ENCODE measurements at places on chromosomes 5 and 9.
A peak's percentile ranks its signal among the peaks of the same experiment; 100 is the strongest.

- peak; percentile 14 for DNase-seq
These were observed 29.2 kb downstream of the EXOC3 start for GRCh38 chr5:472076-472655.

GRCh38 chr5:14077501-14077900 lies 65.6 kb upstream of the TRIO start:
- no peak for DNase-seq

- DNase-seq = no peak
These were observed 1363.9 kb downstream of the MAT2B start for GRCh38 chr5:164869325-164869724.

- DNase-seq = peak; percentile 73
These were observed 7.9 kb upstream of the ADAMTSL1 start for GRCh38 chr9:18466101-18466500.

- no peak for DNase-seq
These were observed 281.2 kb downstream of the NR2F1-AS1 start for GRCh38 chr5:93299681-93300308.

GRCh38 chr5:36138900-36139683 lies 12.6 kb downstream of the LMBRD2 start:
- no peak for DNase-seq

DNA sequence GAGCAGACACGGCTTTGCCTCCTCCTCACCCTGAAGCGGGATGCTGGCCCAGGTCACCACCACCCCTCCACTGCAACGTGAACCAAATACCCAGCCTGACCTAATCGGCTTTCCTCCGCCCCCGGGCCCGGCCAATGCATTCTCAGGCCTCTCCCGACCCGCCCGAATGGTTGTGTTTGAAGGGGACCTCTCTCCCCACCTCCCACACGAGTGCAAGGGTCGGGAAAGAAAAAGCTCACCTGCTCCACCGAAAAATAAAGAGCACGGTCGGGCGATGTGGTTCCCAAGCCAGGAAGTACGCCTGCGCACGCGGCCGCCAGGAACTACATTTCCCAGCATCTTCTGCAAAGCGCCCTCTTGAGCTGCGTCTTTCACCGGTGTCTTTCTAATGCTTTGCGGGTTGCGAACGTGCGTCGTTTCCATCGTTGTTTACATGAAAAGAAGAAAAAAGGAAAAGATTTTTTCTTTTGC lies at the start of gene ZNF883:
TSS of gene ZNF883 (minus strand) at position 282 of the 471 bp plus-strand sequence.
- peak; percentile 66 for DNase-seq

DNA sequence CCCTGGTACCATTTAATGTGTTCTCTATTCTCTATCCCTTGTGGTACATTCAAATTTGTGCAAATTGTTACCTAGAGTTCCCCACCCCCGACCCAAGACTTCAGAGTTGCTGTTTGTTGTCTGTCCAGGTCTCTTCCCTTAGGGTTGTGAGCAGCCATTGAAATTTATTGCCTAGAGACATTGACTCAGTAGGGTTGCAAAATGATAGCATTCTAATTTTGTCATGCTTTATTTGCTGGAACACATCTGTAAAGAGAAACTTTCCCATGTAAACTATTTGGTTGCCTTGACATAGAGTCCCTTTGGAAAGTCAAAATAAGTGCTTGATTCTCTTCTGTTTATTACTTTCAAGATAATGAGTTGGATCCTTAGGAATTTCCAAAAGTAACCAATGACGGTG lies 91.7 kb upstream of the KLF9 start:
- peak; percentile 36 for DNase-seq

DNA sequence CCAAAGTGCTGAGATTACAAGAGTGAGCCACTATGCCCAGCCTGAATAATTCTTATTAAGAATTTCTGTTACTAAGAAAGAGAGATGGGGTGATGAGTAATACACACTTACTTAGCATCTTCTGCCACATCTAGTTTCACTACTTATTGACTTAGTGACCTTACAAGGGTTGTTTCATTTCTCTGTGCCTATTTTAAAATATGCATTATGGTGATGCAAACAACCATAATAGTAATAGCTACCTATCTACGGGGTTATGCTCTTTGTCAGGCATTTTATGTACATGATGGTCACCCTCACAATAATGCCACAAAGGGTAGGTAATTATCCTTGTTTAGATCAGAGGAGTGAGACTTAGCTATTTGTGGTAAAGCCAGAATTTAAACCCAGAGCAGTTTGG lies 499.0 kb upstream of the SGCD start:
- DNase-seq = no peak

GRCh38 chr5:139903795-139904565 lies 108.4 kb downstream of the PSD2 start:
- DNase-seq = no peak

GRCh38 chr9:96554801-96555566 lies 64.7 kb downstream of the CDC14B start:
- DNase-seq = peak; percentile 72

DNA sequence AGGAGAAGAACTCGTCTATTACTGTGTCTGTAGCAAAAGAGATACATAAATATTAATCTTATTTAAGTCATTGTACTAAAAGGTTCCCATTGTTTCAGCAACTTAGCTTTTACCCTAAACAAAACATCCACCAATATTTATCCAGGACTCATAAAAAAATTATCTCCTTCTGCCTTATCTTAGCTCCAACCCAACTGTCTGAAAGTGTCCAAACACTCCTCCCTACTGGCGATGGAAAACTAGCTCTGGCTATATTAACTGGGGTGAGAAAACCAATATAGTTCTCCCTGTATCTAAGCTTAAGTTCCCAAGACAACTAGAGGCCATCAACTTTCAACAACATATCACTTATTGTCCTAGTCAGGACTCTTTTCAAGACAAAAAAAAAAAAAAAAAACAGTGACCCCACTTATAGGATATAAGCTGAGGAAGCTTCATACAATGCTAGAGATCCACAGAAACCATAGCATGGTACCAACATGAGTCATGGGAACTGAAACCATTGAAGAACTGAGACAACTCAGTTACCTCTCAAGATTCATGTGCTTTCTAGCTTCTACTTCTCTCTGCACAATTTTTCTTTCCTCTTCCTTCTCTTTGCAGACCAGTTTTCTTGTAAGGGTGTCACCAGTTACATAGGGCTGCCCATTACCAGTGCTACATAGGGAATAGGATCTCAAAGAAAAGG lies 150.7 kb upstream of the RASA1 start:
- peak; percentile 24 for DNase-seq

DNA sequence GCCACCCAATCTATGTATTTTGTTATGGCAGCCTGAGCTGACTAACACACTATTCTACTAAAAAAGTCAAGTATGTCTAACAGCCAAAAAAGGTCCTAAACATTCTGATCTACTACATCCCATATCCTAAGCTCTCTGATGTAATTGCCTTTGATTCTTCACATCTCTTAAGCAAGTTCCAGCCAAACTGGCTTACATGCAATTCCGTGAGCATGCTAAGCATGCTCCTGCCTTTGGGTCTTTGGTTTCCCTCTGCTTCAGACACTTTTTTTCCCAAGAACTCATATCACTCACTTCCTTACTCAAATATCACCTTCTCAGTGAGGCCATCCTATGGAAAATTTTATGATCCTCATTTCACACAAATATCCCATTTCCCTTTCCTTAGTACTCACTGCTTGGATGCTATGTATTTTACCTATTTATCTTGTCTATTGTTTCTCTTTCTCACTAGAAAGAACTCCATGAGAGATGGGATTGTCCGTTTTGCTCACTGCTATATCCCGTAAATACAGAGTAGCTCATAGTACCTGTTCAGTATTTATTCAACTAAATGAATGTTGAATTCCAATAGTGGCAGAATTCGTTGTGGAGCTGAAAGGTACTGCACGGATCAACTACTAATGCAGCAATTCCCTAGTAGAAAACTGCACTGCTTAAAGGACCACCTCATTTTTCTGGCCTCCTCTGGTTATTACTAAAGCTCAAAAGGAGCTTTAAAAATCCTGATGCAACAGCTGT lies 2.3 kb upstream of the SLC12A2 start:
- peak; percentile 20 for DNase-seq

DNA sequence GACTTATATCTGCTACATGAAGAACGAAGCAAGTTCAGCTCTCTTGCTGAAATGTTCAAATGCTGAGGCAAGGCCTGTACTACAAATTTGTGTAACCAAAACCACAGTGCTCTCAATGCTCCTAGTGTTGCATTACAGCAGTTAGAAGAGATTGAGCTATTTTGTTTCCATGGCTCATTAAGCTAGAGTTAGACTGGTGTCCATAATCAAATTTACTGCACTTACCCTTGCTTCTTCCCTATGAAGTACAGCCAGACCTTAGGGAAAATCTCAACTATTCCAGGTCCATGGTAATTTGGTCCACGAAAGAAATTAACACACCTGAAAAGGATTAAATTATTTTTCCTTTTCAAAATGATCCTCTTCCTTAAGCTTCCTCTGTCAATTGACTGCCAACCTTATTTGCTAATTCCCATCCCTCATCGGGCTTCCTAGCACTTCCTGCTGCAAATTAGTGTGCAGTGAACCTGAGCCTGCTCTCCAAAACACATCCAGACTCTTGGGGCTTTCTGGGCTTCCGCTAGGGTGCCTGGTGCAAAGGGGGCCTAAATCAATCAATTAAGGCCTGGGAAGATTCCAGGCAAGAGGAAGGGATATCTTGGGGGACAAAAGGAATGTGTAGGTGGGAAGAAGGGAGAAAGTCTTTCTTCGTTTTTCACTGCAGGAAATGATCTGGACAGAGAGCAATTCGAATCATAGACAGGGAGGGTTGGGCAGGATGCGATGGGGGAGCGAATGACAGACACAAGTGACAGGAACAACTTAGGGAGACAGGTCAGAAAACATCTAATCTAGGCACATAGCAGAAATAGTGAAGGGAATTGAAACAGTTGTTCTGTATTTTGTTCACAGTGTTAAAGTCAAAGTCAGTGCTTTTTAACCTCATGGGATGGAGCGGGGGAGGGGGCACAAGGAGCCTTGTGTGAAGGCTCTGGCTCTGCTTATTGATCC lies 542.4 kb downstream of the RAB3C start:
- peak; percentile 22 for DNase-seq

DNA sequence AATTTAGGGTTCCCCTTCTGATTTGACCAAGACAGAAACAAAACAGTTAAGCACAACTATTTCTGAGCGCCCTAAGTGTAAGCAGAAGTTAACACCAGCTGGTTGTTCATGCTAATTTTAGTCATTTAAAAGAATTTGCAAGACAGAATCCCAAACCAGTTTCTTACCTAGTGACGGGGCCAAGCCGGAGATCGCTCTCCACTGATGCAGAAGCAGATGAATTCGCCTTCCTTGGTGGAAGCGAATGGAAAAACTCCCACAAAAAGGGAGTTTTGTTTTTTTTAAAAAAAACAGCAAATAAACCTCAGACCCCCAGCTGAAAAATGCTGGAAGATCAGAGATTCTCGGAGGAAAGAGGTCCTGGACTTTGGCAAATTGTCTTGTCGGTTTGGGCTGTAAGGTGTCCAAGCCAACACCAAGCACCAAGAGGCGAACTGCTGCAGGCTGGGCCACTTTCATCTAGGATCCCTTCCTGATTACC lies 47.4 kb upstream of the GLDC start:
- no peak for DNase-seq

DNA sequence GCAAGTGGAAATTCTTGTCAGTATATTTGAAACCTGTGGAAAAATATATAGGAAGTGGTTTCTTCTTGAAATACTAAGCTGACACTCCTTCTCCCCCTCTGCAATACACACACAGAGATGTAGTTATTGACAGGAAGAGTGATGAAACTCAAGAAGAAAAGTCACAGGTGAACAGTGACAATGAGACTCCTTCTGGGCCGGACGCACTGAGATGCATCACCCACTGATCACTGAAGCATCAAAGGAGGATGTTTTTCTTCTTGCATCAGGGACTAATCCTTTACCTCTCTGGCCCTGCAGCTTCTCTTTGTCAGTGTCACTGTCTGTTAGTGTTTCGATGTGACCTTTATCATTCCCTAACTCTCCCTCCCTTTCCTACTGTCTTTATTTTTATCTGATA lies 1864.2 kb upstream of the C9orf72 start:
- DNase-seq = no peak

DNA sequence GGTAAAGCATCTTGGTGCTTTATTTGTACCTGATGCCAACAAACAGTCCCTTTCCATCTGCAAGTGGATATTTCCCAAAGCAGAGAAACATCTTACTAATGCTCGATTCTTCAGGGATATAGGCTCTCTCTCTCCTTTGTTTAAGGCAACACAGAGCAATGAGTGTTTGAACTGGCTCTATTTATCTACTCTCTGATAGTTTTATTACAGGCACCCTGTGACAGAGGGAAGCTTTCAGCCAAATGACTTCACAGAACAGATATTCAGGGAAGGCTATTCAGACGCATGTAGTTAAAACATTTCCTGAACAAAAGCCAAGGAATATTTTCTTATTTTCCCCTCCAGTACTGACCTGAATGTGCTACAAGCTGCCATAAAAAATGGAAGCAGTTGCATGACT lies 141.8 kb downstream of the YIPF5 start:
- peak; percentile 79 for DNase-seq

DNA sequence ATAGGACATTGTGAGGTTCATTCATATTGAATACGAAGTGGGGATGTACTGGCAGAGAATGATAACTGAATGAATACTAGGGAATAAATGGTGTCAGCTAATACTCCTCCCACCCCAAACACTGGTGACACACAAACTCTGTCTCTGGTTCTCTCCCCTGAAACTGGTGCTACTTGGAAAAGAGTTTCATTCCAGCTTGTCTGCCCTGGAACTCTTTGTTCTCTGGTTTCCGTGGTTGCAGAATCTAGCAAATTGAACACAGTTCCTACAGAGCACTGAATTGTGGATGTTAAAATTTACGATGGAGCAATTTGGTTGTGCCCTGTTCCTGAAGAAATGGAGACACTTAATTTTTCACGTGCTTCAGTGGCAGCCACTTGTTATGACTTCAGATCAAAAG lies 181.7 kb downstream of the KCTD16 start:
- no peak for DNase-seq

- DNase-seq = no peak
These were observed 3.2 kb upstream of the DDX4 start for GRCh38 chr5:55734658-55735057.

- DNase-seq = no peak
These were observed 63.1 kb downstream of the PPP2R2B start for GRCh38 chr5:146815411-146815810.

DNA sequence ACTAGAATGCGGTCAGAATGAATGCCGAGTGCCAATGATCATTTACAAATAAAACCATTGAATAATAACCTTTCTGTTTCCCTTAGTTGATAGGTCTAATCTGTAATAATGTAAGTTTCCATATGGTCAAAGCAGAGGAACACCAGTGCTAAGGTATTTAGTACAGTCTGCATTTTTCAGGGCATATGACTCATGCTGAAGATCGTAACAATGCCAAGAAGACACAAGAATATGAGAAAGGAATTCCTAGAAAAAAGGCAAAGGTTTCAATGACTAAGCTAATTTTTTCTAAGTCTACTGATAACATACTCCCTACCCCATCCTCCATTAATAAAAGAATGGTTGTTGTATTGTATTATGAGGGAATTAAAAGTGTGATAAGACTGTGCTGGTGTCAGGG lies 2.8 kb downstream of the OR1L8 start:
- DNase-seq = peak; percentile 68

GRCh38 chr9:119968836-119969707 lies 599.8 kb upstream of the BRINP1 start:
- peak; percentile 62 for DNase-seq

GRCh38 chr9:121735065-121735792 lies 83.8 kb downstream of the DAB2IP start:
- DNase-seq = peak; percentile 63

Measured in cardiac fibroblast (primary cell).